HepG2 (cell line): ENCODE measurements at places on chromosomes 7 and 10. TPM values are rescaled to one million over a fixed set of nuclear protein-coding genes. Genes with fewer than 3 reads are reported as not detected.

EIF5AL1 gene
- total RNA-seq, result 0.14 and 0.22 TPM in 2 replicates

- H3K36me3 ChIP-seq, result no peaks in the 10 kb centered on the region
- no peaks in the 10 kb centered on the region for H3K27me3 ChIP-seq
- no peaks in the 10 kb centered on the region for H3K4me1 ChIP-seq
- DNase-seq, result no peak
- H3K27ac ChIP-seq, result no peak overlapping the region
- no peak overlapping the region for H3K4me3 ChIP-seq
Observed at GRCh38 chr7:53596230-53596629, 560.8 kb downstream of the POM121L12 start.

DNA sequence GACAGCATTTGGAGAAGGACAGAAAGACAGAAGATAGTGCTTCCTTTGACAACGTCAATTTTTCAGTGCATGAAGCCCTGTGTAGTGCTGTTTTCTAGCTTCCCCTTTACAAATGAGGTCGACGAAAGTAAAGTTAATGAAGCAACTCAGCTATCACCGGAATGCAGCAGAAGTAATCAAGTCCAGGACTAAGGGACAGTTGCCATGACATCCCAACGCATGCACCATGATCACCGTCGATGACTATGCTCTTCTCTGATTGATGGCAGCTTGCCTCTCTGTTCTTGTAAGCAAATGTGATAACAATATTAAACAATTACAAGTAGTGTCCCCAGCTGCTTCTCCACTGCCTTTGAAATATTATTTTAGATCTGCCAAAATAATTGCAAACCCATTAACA is 205.8 kb downstream of the FRMD4A start:
- H3K27me3 ChIP-seq, result peaks cover 1% of the 10 kb centered on the region
- H3K36me3 ChIP-seq, result no peaks in the 10 kb centered on the region
- no peak overlapping the region for H3K27ac ChIP-seq

C7orf33 gene
- not detected in 2 replicates for total RNA-seq

DNA sequence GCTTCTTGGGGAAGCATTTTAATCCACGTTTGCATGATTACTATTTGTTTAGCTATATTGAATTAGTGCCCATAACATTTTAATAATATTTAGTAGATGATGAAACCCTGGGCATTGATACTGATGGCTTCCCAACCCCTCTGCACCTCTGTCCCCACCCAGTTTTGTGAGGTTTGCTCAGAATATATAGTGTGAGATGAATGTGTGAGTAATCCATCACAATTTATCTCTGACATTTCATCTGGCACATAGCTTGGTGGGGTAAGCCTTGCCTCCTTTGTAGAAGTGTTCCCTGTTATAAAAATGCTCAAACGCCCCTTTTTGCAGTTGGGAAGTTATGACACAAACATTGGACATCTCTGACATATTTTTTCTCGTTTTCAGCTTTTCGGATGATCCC is 104.2 kb downstream of the WNT2 start:
- no peaks in the 10 kb centered on the region for H3K4me1 ChIP-seq
- peaks cover 2% of the 10 kb centered on the region; the same call in 1 of the 2 replicates for H3K36me3 ChIP-seq
- H3K4me3 ChIP-seq, result no peak overlapping the region

GRCh38 chr7:82507976-82508677 is 64.5 kb upstream of the CACNA2D1 start:
- no peak overlapping the region for H3K27ac ChIP-seq
- no peaks in the 10 kb centered on the region for H3K27me3 ChIP-seq

- peaks cover 38% of the 10 kb centered on the region for H3K4me1 ChIP-seq
- H3K27me3 ChIP-seq, result no peaks in the 10 kb centered on the region
- H3K36me3 ChIP-seq, result no peaks in the 10 kb centered on the region
- H3K4me3 ChIP-seq, result no peak overlapping the region
- DNase-seq, result peak; percentile 21
Observed at GRCh38 chr7:98229991-98230745, 18.9 kb downstream of the BHLHA15 start.

GRCh38 chr10:76015245-76015644 is 583.8 kb downstream of the LRMDA start:
- H3K36me3 ChIP-seq, result no peaks in the 10 kb centered on the region
- DNase-seq, result no peak
- no peak overlapping the region for H3K27ac ChIP-seq
- no peaks in the 10 kb centered on the region for H3K4me1 ChIP-seq
- no peaks in the 10 kb centered on the region for H3K27me3 ChIP-seq

CPEB3 gene
- 0.66 and 0.88 TPM in 2 replicates for total RNA-seq

- no peaks in the 10 kb centered on the region for H3K36me3 ChIP-seq
- no peak overlapping the region for H3K4me3 ChIP-seq
- no peak for DNase-seq
- H3K27ac ChIP-seq, result no peak overlapping the region
Observed at GRCh38 chr10:19245889-19246752, 197.5 kb downstream of the MALRD1 start.

- H3K4me3 ChIP-seq, result no peak overlapping the region
- H3K27me3 ChIP-seq, result no peaks in the 10 kb centered on the region
- H3K27ac ChIP-seq, result no peak overlapping the region
Observed at GRCh38 chr7:51019191-51019844, 236.6 kb upstream of the GRB10 start.
